ENCODE measurements at places on chromosomes 2 and 18.

- no peak for DNase-seq
These were observed 32.3 kb downstream of the FOSL2 start for GRCh38 chr2:28424799-28425463.

- DNase-seq = no peak
These were observed 28.7 kb downstream of the ACAA2 start for GRCh38 chr18:49784427-49785185.

DNA sequence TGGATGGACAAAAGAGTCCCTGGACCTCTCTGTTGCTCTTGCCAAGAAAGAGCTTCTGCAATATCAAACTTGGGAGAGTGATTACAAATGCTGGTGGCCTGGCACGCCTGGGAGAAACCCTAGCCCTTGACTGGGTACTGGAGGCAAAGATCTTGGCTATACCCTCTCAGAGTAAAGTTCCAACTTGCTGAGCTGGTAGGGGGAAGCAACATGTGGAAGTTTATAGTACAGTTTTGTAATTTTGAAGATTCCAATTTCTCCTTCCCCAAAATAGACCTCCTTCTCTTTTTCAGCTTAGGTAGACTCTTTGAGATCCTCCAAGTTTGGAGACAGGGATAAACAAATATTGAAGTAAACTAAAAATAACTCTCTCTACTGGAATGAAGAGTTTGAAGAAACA, 645.3 kb downstream of the NR4A2 start:
- no peak for DNase-seq

DNA sequence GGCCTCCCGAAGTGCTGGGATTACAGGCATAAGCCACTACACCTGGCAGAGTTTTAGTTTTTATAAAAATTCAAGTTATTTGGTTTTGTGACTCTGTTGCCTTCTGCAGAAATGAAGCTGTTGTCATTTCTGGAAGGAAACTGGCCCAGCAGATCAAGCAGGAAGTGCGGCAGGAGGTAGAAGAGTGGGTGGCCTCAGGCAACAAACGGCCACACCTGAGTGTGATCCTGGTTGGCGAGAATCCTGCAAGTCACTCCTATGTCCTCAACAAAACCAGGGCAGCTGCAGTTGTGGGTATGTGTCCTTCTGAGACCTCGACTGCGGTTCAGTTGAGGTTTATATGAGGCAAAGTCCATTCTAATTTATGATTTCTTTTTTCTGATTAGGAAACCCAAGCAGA, 7.2 kb downstream of the MTHFD2 start:
- no peak for DNase-seq

DNA sequence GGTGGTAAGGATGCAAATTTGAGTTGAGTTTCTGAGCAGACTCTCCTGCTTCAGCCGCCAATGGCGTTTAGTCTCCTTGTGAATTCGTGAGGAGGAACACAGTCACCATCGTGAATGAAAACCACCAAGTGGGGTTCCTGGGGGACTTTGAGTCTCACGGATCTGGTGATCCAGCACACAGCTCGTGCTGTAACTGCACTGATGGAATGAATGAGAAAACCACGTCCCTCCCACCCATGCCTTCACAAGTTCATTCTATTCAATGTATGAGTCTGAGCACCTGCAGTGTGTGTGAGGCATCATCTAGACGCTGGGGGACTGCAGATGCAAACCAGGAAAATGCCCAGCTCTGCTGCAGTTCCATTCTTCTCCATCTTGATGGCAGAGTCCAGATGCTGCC, 127.9 kb downstream of the PIEZO2 start:
- DNase-seq = no peak

DNA sequence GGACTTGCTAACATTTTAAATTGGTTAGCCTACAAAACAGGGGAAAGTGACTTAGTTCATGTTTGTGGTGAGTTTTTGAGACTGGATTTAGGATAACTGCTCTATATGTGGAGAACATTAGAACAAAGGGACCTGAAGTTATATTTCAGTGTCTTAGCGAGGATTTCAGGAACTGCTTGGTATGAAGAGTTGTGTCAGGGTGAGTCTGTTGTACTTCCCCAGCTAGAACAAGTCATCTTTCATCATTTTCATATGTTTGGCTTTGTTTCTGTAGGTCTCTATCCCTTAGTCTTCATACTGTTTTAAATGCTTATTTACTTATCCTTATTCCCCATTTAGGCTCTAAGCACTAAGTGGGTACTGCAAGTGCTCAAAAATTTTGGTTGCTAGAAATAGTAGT, 41.9 kb downstream of the KCMF1 start:
- DNase-seq = no peak

- no peak for DNase-seq
These were observed 47.0 kb downstream of the CHRNA1 start for GRCh38 chr2:174717273-174717672.

DNA sequence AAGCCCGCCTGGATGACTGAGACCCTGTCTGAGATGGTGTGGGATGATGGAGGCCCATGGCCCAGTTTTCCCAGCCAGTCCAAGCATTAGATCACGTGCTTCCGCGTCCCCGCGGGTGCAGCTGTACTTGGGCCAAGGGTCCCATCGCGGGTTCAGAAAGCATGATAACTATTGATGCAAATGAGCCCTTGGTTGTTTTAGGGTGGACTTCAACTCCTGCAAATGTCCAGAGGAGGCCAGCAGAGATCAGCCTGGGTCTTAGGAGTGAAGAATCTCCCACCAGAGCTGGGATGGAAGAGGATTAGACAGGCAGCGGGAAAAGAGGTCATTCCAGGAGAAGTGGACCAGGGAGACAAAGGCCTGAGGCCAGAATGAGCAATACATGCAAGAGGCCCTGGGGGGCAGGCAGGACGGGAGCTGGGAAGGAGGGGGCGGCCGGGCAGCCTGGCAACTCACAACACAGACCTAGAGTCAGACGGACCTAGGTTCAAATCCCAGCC, 89.9 kb upstream of the TMEM247 start:
- no peak for DNase-seq

DNA sequence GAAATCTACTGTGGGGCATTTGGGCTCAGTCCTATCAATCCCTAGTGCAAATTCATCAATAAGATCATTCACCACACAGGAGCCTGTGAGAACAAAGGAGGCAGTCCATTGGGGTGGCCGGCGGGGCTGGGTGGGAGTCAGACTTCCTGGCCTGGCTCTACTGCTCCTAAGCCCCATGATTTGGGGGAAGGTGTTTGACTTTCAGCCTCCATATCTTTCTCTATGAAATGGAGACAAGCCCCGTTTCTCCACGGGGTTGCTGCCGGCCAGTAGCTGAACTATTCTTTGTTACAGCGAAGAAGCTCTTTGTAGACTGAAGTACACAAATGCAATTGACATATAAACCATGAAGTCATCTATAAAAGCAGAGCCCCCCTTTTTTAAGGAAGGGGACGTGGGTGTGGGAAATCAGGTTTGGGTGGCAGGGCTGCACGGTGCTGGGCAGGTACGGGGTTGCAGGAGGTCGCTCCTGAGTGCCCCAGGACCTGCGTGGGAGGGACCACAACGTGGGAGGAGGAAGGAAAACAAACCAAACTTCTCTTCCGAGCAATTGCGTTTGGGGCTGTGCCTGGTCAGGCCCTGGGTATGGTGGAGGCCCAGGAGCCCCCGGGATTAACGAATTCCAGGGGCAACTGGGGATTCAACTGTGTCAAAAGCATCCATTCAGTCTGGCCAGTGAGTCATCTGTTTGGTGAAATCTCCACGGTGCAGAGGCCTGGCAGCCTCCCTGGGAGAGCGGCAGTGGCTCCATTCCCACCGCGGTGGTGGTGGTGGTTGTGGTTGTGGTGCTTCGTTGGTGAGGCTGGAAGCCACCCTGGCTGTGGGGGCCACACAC, 18.2 kb downstream of the FBLN7 start:
- DNase-seq = no peak

DNA sequence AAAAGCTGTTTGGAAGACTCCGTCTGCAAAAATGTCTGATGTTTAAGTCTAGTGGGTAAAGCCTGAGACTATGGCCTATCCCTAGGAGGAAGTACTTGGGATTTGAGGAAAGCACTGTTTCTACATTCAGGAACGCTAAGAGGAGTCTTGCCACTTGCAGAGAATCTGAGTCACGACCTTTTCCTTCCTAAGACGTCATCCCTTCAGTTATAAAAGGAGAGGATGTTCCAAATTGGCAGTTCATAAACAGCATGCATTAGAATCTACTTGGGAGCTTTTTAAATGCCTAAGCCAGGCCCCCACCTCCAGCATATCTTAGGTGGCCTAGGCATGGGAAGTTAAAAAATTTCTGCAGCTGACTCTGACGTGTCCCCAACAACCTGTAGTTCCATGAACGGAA, 125.9 kb downstream of the TTC32 start:
- no peak for DNase-seq

GRCh38 chr2:8740136-8740535, 58.3 kb downstream of the ID2 start:
- DNase-seq = no peak

DNA sequence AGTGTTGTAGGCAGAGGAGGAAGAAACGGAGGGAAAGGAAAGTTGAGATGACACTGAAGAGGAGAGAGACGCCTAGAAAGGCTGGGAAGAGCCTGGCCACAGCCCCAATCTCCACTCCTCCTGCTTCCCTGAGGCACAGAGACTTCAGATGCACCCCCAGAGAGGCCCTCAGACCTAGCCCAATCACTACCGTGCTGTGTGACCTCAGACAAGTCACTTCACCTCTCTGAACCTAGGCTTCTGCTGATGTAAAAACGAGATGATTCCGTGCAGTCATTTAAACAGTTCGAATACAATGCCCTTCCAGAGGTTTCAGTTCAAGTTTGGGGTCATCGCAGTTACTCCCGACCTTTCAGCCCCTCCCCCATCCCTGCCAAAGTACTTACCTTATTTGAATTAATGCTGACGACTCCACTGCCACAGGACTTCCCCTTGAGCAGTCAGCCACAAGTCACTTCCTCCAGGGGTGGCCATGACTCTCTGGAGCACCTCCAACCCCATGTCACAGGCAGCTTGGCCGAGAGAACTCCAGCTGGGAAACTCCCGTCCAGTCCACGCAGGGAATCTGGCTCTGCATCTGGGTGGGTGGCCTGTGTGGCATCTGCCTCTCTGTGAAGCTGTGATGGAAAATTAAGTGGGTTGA, 105.2 kb upstream of the ID2 start:
- no peak for DNase-seq

- no peak for DNase-seq
These were observed 501.5 kb downstream of the ERBB4 start for GRCh38 chr2:212037062-212037461.

GRCh38 chr18:27600245-27600644, 415.1 kb upstream of the CHST9 start:
- no peak for DNase-seq

DNA sequence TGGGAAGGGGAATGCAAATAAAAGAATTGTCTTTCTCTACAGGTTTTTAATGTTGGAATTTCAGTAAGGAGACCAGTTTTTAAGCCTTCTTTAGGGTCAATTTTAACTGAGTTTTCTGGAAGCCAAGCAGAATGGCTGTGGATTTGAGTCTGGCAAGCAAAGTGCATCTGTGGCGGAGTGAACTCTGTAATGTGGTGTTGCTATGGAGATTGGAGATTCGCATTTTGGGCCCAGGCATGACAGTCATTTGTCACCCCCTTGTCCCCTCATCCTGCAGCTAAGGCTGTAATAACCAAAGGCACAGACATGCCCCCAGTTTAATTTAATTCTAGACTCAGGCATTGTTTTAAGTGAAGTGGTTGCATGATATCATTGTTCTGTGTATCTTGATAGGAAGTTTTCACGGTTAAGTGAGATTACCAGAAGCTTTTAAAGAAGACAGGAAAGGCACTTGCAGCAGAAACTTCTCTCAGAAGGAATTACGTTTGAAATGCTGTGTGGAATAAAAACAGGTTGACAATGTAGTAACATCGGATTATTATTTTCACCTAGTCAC, 30.6 kb downstream of the ARMC9 start:
- no peak for DNase-seq

- no peak for DNase-seq
These were observed 49.7 kb upstream of the CD28 start for GRCh38 chr2:203656522-203657287.

- DNase-seq = no peak
These were observed 73.0 kb downstream of the MTCL1 start for GRCh38 chr18:8778386-8778785.

DNA sequence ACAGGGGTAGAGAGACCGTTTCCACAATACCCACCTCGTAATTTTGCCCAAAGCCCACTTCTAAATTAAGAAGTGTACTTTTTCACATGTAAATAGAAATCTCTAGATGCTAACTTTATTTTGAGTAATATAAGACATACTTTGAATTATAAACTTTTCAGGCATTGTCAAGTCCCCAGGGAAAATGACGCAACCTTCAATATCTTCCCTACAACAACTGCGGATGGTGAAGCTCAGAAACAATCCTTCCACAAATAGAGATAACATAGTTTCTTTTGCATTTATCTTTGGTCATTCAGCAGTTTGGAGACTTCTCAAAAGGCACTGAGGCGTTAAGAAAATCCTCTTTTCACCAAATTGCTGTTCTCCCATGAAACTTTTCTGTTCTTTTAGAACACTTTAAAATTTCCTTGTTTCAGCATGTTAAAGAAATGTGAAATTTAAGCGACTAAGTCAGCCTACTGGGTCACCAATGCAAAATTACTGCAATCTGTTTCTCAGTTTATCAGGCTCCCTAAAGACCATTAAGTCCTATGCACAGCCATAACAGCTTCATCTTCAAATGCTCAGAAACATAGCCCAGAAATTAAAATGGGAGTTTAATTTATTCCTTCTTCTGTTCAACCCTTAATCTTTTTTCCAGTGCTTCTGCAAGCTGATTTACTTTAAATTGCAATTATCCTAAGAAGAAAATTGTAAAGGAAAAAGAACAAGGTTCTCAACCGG, 118.3 kb upstream of the DNAJC10 start:
- no peak for DNase-seq

GRCh38 chr18:43364535-43364934, 87.2 kb upstream of the SYT4 start:
- DNase-seq = no peak

DNA sequence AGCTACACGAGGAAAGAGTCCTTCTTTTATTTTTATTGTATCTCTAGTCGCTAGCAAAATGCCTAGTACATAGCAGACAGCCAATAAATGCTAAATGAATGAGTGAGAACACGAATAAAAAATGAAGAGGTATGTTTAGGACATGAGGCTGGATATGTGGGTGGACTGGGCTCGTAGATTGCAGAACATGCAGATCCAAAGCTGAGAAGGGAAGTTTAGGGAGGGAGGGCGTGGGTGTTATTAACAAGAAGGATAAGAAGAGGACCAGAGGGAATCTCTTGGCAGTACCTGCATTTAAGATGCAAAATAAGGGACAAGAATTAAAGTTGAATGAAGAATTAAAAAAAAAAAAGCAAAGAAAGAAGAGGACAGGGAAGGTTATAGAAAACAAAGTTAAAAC, 161.1 kb downstream of the MAP2 start:
- no peak for DNase-seq

- no peak for DNase-seq
These were observed 39.9 kb downstream of the STK17B start for GRCh38 chr2:196131384-196131937.

GRCh38 chr2:191363267-191363666, 118.1 kb downstream of the MYO1B start:
- DNase-seq = no peak

GRCh38 chr18:74204526-74205152, 56.3 kb downstream of the TIMM21 start:
- no peak for DNase-seq

- DNase-seq = no peak
These were observed 488 bp upstream of the RHOB start for GRCh38 chr2:20446255-20446916.

Measured in NCI-H187 (cell line).